Muscle of leg (tissue), 16 donors: ENCODE measurements at places on chromosomes 7 and 10. TPM values are rescaled to one million over a fixed set of nuclear protein-coding genes. Genes with fewer than 3 reads are reported as not detected.

- DNase-seq, result peak; percentile 55
Observed at GRCh38 chr7:55533050-55533728, 39.1 kb downstream of the VOPP1 start.

GRCh38 chr7:122305475-122306319 lies 1.1 kb upstream of the FEZF1 start:
- no peak for DNase-seq

LCOR gene
- polyA plus RNA-seq, result 12.0 TPM

HGF gene
- 2.8 TPM for polyA plus RNA-seq

- no peak for DNase-seq
Observed at GRCh38 chr10:73779539-73780197, 2.2 kb upstream of the CHCHD1 start.
